Stimulated activated CD8-positive, alpha-beta memory T cell treated with anti-CD3 and anti-CD28 coated beads, Interleukin-2, amount 100 ng/mL, for 1 hour (primary cell): ENCODE measurements at places on chromosomes 11 and 22.

DNA sequence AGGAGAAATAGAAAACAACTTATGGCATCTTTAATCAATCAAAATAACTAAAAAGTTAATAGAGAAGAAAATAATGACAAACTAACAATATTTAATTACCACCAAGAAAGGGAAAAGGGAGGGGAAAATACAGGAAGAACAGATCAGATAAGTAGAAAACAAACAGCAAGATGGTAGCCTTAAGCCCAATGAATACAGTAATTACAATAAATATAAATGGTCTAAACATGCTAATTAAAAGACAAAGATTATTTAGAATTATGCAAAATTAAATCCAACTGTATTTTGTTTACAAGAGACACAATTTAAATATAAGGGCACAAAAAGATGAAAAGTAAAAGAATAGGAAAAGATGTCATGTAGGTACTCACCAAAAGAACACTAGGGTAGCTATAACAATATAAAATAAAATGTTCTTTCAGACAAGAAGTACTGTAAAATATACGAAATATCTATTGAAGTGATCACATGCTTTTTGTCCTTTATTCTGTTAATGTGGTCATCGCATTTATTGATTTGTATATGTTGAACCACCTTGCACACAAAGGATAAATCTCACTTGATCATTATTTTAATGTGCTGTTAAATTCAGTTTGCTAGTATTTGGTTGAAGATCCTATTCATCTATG, 14.0 kb downstream of the C11orf65 start:
- no peak for DNase-seq

DNA sequence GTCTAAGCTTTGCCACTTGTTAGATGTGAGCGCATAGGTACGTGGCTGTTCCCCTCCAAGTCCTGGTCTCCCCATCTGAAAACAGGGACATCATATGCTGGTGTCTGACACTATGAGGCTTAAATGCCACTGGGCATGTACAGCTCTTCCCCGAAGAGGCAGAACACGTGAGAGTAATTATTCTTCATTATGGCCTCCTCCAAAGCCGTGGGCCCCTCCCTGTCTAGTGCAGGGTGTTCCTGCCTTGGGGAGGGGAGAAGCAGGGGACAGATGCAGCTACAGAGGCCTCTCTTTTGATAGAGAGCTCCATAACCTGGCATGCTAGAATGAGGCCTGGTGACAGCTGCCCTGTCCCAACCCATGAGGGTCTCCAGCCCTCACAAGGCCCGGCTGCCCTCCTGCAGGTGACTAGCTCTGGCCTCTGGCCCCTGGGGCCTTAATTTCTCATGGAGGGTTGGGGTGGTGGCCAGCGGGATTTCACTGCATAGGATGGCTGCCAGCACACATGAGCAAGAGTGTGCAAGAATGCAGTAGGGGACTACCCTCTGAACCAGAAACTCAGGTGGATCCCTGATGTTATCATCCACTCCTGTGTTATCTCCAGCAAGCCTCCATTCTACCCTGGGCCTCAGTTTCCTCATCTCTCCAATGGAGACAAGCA, 334.6 kb downstream of the MN1 start:
- DNase-seq, result no peak

- no peak for DNase-seq
These were observed 278 bp downstream of the MMP26 start for GRCh38 chr11:4704790-4705334.

- DNase-seq, result no peak
These were observed 20.3 kb upstream of the YPEL1 start for GRCh38 chr22:21755851-21756284.

GRCh38 chr11:63816732-63817131, 3.5 kb downstream of the SPINDOC start:
- DNase-seq, result no peak

GRCh38 chr11:73363147-73363546, 13.1 kb upstream of the RELT start:
- DNase-seq, result no peak

- no peak for DNase-seq
These were observed 28.9 kb downstream of the ZNF214 start for GRCh38 chr11:6991227-6991626.

GRCh38 chr11:117064275-117064674, 34.0 kb downstream of the SIK3 start:
- no peak for DNase-seq

DNA sequence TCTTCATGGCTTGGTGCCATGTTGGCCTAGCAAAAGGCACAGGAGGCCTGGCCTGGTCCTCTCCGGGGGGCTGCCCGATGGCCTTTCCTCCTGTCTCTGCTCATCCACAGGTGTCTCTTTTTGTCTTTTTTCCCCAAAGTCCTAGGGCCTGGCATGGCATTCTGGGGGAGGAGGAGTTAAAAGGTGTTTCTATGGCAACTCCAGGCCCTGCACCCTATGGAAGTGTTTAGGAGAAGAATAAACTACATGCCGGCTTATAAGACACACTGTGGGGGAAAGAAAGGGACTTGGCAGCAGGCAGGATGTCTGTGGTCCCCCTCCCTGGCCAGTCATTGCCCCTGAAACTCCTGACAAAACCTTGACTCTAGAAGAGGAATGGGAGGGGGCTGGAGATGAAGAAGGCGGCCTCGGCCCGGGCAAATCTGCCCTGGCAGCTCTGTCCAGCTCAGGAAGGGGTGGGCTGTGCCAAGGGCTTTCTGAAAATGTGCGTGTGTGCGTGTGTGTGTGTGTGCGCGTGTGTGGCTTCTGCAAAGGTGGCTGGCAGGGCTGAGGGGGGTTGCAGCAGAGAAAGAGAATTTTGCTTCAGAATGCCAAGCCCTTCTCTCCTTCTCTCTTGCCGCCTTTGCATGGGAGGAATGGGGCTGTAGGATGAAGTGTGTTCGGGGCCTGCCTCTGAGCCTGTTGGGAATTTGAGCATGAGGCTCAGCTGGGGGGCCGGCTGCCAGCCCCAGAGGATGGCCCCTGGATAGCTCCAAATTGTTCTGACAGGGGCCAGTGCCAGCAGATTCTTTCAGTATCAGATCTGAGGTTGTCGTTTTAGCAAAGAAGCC, 3.2 kb downstream of the TIMP3 start:
- no peak for DNase-seq

DNA sequence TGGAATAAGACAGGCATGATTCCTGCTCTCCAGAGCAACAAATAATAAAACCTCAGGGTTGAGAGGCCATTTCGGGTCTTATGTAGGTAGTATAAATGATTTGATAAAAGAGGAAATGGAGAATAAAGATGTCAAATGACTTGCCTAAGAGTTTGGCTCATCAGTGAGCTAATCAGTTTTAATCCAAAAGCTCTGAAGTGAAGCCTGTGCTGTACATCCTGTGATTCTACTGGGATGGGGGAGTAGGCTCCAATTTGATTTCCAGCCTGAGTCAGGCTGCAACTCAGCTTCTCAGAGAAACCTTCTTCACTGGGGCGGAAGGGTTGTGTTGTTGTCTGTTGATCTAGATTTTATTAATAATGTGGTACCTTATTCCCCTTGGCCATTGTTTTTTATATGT, 192.2 kb upstream of the SORL1-AS1 start:
- no peak for DNase-seq

GRCh38 chr11:78806214-78807004, 231.7 kb upstream of the NARS2 start:
- DNase-seq, result no peak

GRCh38 chr11:106733635-106734034, 284.6 kb downstream of the GUCY1A2 start:
- no peak for DNase-seq

GRCh38 chr11:94844031-94844430, 75.9 kb downstream of the AMOTL1 start:
- no peak for DNase-seq

GRCh38 chr11:70540196-70540595, 141.9 kb downstream of the CTTN start:
- no peak for DNase-seq
